Mesangial cell (primary cell): ENCODE measurements at places on chromosomes 11 and 22. TPM values are rescaled to one million over a fixed set of nuclear protein-coding genes. Genes with fewer than 3 reads are reported as not detected.

The UPK3A gene
- not detected in 2 replicates for total RNA-seq

The SOX6 gene
- 0.33 and 9.3 TPM in 2 replicates for total RNA-seq

The LDHAL6A gene
- not detected in 2 replicates for total RNA-seq

The CRYBB1 gene
- not detected in 2 replicates for total RNA-seq

The B3GAT1 gene
- under 0.01 TPM in 1 of 2 replicates, not detected in the other for total RNA-seq

The MPEG1 gene
- not detected in 2 replicates for total RNA-seq
